ENCODE measurements at places on chromosomes 11 and 22. TPM values are rescaled to one million over a fixed set of nuclear protein-coding genes. Genes with fewer than 3 reads are reported as not detected.

GRCh38 chr11:33350287-33350686, 93.1 kb downstream of the HIPK3 start:
- DNase-seq = no peak
- H3K4me1 ChIP-seq = no peaks in the 10 kb centered on the region
- H3K36me3 ChIP-seq = peaks cover 56% of the 10 kb centered on the region
- H3K4me3 ChIP-seq = no peak overlapping the region
- H3K27me3 ChIP-seq = no peaks in the 10 kb centered on the region

GRCh38 chr22:34761111-34761510, 304.8 kb upstream of the ISX start:
- H3K27ac ChIP-seq = no peak overlapping the region
- DNase-seq = no peak
- H3K4me3 ChIP-seq = no peak overlapping the region

Gene ISX
- not detected for total RNA-seq

DNA sequence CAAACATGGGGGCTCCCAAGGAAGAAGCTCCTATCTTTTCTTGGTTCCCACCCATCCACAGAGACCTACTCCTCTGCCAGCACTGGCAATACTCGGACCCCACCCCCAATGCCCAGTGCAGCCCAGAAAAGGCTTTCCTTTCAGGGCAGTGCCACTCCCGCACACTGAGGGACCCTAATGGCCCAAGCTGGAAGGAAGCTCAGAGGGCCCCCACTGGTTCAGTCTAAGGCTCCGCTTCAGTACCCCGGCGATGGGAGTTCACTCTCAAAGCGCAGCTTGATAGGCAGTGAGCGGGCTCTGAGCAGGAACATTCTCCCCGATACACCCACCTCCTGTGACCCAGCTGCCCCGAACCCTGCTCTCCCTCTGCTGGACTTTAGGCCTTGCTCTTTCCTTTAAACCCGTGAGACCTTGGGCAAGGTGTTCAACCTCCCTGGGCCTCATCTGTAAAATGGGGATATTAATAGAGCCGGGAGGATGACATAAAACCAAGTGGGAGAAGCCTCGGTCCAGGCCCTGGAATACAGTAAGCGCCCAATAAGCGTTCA, 48.4 kb downstream of the CHRDL2 start:
- H3K4me1 ChIP-seq = no peaks in the 10 kb centered on the region
- peaks cover 5% of the 10 kb centered on the region for H3K27me3 ChIP-seq
- H3K4me3 ChIP-seq = no peak overlapping the region
- H3K27ac ChIP-seq = no peak overlapping the region
- H3K36me3 ChIP-seq = no peaks in the 10 kb centered on the region
- no peak for DNase-seq

Gene SLC29A2
- 15.5 TPM for total RNA-seq

Gene OR10D3
- not detected for total RNA-seq

Gene RTN4R
- total RNA-seq = 2.7 TPM

Gene OSBP2
- total RNA-seq = 1.1 TPM

DNA sequence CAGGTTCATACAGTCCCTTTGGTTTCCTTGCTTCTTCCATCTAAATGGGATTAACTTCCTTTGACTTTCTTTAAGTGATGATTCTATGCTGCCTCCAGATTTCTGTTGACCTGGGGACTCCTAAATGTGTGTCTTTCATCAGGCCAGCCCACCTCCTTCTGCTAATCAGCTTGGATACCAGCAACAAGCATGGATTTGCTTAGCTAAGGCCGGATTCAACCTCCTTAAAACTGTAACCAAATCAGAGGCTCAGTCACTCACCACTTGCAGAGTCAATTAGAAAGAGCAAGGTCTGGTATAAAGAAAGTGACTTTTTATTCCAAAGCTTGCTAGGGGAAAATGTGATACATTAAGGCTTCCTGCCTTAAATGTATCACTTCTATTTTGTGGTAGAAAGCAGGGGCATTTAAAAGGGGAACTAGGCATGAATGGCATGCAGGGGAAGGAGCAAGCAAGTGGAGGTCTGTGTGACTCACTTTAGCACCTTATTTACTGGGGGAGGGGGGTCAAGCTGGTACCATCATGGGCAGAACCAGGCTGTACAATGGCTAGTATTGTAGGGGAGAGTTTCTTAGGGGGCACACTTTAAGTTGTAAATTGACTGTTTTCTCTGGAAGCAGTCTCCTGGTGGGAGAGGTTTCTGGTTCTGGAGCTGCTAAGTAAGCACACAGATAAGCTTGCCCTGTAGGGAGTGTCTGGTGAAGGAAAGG, 239.0 kb upstream of the PDGFD start:
- H3K27me3 ChIP-seq = no peaks in the 10 kb centered on the region
- H3K4me3 ChIP-seq = no peak overlapping the region
- no peak for DNase-seq
- H3K36me3 ChIP-seq = no peaks in the 10 kb centered on the region
- H3K27ac ChIP-seq = no peak overlapping the region

Gene OTOG
- not detected for total RNA-seq

GRCh38 chr11:63573881-63574855, 11.0 kb upstream of the PLAAT2 start:
- peak overlapping the region; percentile 34 for H3K4me3 ChIP-seq
- peaks cover 15% of the 10 kb centered on the region for H3K4me1 ChIP-seq
- H3K27me3 ChIP-seq = no peaks in the 10 kb centered on the region
- peak overlapping the region; percentile 36 for H3K27ac ChIP-seq
- DNase-seq = no peak

DNA sequence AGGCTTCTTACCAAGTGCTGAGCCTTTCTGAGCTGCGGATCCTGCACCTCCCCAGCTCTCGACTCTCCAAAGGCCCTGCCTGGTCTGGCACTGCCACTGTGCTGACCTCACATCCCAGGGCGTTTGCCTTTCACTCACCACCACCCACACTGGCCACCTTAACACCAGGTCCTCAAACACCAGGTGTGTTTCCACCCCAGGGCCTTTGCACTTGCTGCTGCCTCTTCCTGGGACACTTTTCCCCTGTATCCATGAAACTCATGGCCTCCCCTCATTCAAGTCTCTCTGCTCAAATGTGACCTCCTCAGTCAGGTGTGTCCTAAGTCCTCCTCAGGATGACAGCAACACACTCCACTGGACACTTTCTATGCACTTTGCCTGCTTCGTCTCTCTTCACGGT, 51.4 kb upstream of the ANO1 start:
- no peaks in the 10 kb centered on the region for H3K27me3 ChIP-seq
- no peak overlapping the region for H3K27ac ChIP-seq
- no peaks in the 10 kb centered on the region for H3K36me3 ChIP-seq
- H3K4me1 ChIP-seq = no peaks in the 10 kb centered on the region
- DNase-seq = no peak

- DNase-seq = no peak
- H3K4me3 ChIP-seq = no peak overlapping the region
- no peak overlapping the region for H3K27ac ChIP-seq
- no peaks in the 10 kb centered on the region for H3K27me3 ChIP-seq
- H3K36me3 ChIP-seq = no peaks in the 10 kb centered on the region
These were observed 863.2 kb downstream of the DLG2 start for GRCh38 chr11:84763931-84764330.

GRCh38 chr22:34931026-34931425, 134.9 kb upstream of the ISX start:
- H3K36me3 ChIP-seq = no peaks in the 10 kb centered on the region
- no peaks in the 10 kb centered on the region for H3K4me1 ChIP-seq
- DNase-seq = no peak
- H3K27ac ChIP-seq = no peak overlapping the region
- H3K27me3 ChIP-seq = no peaks in the 10 kb centered on the region

DNA sequence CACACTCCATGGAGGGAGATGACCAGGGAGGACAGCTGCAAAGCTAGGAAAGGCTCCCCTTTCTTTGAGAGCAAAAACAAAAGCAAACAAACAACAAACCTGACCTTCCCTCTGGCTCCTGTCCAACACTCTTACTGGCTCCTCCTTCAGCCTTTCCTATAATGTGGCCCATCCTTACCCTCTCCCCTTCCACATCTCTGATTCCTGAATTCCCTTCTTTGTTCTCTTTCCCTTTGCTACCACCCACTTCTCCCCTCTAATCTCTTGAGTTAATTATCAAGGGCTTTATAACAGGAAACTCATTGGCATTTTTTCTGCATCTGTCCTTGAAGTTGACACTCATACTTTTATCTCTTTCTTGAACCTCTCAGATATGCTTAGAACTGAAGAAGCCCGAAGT, 56.3 kb downstream of the ZNF280B start:
- no peak overlapping the region for H3K27ac ChIP-seq
- H3K27me3 ChIP-seq = no peaks in the 10 kb centered on the region
- H3K36me3 ChIP-seq = no peaks in the 10 kb centered on the region

DNA sequence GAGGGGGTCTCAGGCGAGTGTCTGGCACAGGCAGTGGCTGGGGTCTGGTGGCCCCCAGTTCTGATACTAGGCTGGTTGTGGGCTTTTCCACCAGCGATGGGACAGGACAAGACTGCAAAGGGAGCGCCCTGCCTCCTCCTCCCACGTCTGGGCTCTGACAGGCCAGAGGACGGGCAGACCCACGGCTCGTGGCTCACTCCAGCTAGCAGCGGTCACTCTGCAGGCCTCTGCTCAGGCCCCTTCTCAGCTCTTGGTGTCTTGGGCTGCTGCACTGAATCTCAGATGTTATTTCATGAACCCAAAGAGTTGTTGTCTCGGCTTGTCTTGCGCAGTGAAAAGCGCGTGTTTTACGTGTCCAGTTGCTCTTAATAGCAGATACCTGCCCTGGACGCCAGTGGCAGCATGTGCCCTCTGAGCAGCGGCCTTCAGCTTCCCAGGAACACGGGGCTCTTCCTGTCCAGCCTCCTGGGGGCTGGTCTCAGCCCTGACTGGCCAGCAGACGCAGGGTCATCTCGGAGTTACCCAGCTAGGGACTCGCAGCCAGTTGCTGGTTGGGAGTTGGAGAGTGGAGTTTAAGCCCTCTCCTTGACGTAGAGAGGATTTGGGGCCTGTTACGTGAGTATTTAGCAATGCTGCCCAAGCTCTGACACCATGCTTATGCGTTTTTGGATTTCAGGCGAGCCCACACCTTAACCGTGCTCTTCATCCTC, 9.6 kb downstream of the PTDSS2 start:
- no peaks in the 10 kb centered on the region for H3K36me3 ChIP-seq
- no peak overlapping the region for H3K27ac ChIP-seq
- DNase-seq = no peak
- peaks cover 24% of the 10 kb centered on the region for H3K4me1 ChIP-seq
- H3K4me3 ChIP-seq = no peak overlapping the region
- H3K27me3 ChIP-seq = no peaks in the 10 kb centered on the region

DNA sequence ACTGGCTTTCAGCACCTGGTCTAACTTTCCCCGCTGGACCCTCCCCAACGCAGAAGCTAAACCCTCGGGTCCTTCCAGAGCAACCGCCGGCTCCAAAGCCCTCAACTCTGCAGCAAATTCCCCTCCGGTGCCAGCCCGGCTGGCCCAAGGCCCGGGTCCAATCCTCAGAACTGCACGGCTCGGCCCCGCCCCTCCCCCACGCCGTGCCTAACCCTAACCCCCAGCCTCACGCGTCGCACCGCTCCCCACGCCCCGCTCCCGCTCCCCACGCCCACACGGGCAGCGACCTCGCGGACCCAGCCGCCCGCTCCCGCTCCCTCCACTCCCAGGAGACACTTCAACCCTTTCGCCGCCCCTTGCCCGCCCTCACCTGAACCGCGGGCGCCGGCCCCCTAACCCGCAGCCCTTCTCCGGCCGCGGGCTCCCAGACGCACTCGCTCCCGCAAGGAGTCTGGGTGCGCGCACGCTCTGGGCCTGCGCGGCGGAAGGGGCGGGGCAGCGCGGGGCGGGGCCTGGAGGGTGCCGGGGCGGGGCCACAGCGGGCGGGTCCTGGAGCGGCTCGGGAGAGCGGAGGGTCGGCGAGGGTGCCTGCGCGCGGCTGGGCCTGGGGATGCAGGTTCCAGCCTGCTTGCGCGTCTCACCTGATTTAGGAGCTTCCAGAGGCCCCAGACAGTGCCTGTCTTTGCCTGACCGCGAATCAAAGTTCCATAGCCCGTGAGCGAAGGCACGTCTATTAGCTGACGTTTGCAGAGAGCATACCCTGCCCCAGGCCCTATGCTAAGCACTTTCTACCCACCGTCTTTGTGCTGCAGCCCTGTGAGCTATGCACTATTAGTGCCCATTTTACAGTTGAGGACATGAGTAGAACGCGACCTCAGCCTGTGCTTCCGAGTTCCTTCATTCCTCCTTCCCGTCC, at the start of gene NFRKB:
NFRKB (minus strand) TSS at position 453 of the 916 bp plus-strand sequence. CDS start 2,729 bp downstream, outside the sequence.
- peak within 1 kb of the TSS; percentile 81 for H3K27ac ChIP-seq
- no peaks in the 10 kb centered on the region for H3K27me3 ChIP-seq
- peaks cover 29% of the 10 kb centered on the region for H3K4me1 ChIP-seq
- DNase-seq = peak; percentile 84
- H3K4me3 ChIP-seq = peak within 1 kb of the TSS; percentile 61
